Smooth muscle cell of the umbilical artery (primary cell): ENCODE measurements at places on chromosomes 3 and 15. TPM values are rescaled to one million over a fixed set of nuclear protein-coding genes. Genes with fewer than 3 reads are reported as not detected.

The ZPLD1 gene
- total RNA-seq = 0.42 and 0.59 TPM in 2 replicates

The CEMIP gene
- 3.9 and 4.8 TPM in 2 replicates for total RNA-seq

The CCDC191 gene
- 1.2 and 2.3 TPM in 2 replicates for total RNA-seq

The KY gene
- total RNA-seq = 1.2 and 8.0 TPM in 2 replicates

The FAM81A gene
- total RNA-seq = 0.28 and 0.30 TPM in 2 replicates

The SACM1L gene
- 39.5 and 67.6 TPM in 2 replicates for total RNA-seq

The ANKUB1 gene
- total RNA-seq = not detected in 2 replicates

The TEX55 gene
- total RNA-seq = not detected in 2 replicates

The MEGF11 gene
- not detected in 2 replicates for total RNA-seq

The PRR20G gene
- total RNA-seq = not detected in 2 replicates

The KLHL40 gene
- not detected in 2 replicates for total RNA-seq

The SAMD7 gene
- total RNA-seq = not detected in 2 replicates

The SERPINI2 gene
- not detected in 2 replicates for total RNA-seq

The INKA1 gene
- 3.4 and 3.9 TPM in 2 replicates for total RNA-seq

The GATM gene
- 0.28 and 0.30 TPM in 2 replicates for total RNA-seq

The SCN11A gene
- not detected in 2 replicates for total RNA-seq

The ELL3 gene
- 1.7 and 2.7 TPM in 2 replicates for total RNA-seq

The SLC28A2 gene
- not detected in 2 replicates for total RNA-seq

The GOLGA6L4 gene
- total RNA-seq = 0.59 and 0.78 TPM in 2 replicates

The PTPN23 gene
- 32.4 and 46.9 TPM in 2 replicates for total RNA-seq

The HERC2 gene
- 43.9 and 75.8 TPM in 2 replicates for total RNA-seq

The RBP2 gene
- total RNA-seq = not detected in 2 replicates

The MYZAP gene
- under 0.01 TPM in 1 of 2 replicates, not detected in the other for total RNA-seq

The CEP19 gene
- total RNA-seq = 2.5 and 5.0 TPM in 2 replicates

The C3orf20 gene
- total RNA-seq = 0.05 TPM in 1 of 2 replicates, not detected in the other

The POLQ gene
- 0.59 and 5.7 TPM in 2 replicates for total RNA-seq
